ENCODE measurements at places on chromosomes 2 and 18.

- no peak for DNase-seq
Observed at GRCh38 chr2:74255660-74256213, 57.3 kb downstream of the MTHFD2 start.

DNA sequence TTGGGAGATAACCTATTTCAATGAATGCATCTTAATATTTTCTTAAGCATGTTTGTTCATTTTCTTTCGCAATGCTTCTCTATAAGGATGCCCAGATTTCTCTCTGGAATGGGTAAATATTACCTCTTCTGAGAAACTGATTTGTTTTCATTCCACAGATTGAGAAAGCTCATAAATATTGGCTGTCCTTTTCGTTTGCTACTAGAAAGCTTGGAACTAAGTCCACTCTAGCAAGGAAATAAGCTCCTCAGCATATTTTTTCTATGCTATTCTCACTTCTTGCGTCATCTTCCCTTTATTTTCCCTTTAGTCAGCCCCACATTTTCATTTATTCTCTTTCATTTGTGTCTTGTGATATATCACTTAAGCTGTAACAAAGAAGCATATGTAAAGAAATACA lies 76.3 kb downstream of the ANTXR1 start:
- no peak for DNase-seq

- DNase-seq, result no peak
Observed at GRCh38 chr2:238202326-238203093, 985 bp downstream of the ILKAP start.

DNA sequence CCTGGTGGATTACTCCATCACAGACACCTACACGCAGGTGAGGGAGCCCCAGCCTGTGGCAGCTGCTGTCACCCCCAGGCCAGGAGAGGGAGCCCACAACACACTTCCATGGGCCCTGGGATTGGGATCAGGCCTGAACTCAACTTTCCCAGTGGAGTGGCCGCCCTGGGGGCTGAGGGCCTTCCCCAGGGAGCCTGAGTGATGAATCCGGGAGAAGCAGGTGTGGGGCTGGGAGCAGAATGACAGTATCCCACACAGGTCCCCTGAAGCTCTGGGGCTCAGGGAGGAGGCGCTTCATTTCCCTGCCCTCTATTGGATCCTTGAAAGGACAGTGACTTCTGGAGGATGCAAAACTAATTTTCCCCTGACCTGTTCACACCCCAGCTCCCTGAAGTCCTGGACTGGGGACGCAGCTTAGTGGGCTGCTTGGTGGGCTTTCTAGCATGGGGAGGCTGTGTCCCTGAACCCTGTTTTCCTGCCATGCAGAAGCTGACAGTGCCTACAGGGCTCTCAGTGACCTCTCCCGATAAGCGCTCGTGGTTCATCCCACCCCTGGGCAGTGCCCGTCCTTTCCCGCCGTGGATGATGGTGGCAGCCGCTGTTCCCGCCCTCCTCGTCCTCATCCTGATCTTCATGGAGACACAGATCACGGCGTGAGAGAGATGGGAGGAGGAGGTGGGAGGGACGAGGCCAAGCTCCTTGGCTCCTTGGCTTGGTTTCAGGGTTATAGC lies 11.0 kb downstream of the SLC4A3 start:
- DNase-seq, result no peak

- no peak for DNase-seq
Observed at GRCh38 chr2:86256982-86257381, 57.7 kb downstream of the MRPL35 start.

DNA sequence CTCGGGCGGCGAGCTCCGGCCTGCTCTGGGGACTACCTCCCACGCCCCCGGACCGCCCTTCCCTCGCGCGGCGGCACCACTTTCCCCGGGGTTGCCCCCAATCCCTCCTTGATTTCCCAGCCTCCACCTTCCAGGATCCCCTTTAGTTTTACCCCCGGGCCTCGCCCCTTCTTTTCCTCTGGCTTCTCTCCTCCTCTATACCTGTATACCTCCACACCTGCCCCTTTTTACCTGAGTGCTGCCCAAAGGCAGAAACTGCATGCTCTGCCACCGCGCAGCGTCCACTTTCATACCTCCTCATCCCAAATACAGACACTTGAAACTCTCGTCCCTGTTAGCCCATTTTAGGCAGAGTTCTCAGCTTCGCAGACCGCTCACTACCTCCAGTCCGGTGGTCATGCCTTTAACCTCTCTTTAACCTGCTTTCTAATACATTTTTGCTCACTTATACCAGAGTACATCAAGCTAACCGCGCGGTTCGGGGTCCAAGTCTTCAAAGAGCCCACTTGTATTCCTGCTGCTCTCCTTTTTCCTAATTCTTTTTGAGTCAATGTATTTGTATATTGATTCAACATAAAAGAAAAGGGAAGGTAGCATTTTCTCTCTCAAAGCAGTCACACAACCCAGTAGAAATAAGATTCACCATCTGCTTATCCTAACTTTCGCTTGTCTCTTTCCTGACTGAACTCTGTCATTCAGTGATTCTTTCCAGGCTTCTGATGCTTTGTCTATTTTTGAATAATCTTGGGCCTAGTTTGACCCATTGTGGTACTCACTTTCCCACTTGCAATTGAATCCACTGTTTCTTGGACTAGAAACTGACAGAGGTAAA lies 901 bp downstream of the SPOPL start:
- no peak for DNase-seq
